ENCODE measurements at places on chromosomes 7 and 10.

DNA sequence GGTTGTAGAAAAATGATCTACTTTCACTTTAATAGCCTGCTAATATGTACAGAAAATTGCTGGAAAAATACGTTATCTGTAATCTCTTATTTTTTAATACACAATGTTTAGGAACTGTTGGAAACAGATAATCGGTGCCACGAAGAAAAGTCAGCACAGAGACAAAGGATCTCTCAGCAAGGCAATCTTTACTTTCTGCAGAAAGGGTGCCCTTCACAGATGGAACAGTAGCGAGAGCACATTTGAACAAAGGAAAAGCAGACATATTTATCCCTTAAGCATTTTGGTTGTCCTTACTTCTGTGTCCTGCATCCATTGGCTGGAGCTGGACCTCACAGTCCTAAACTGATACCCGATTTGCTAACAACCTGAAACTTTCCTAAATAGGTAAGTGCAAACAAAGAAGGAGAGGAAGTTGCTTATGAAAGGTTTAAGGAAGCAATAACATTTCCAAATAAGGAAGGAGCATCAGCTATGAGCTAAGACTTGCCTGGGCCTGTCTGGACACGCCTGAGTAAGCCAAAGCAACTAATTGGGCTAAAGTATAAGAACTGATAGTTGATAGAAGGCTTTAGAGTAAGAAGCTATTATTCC is 640.0 kb downstream of the SH2D4B start:
- no peak for DNase-seq

- DNase-seq: no peak
These were observed 83.5 kb upstream of the CUX1 start for GRCh38 chr7:101733713-101734475.

DNA sequence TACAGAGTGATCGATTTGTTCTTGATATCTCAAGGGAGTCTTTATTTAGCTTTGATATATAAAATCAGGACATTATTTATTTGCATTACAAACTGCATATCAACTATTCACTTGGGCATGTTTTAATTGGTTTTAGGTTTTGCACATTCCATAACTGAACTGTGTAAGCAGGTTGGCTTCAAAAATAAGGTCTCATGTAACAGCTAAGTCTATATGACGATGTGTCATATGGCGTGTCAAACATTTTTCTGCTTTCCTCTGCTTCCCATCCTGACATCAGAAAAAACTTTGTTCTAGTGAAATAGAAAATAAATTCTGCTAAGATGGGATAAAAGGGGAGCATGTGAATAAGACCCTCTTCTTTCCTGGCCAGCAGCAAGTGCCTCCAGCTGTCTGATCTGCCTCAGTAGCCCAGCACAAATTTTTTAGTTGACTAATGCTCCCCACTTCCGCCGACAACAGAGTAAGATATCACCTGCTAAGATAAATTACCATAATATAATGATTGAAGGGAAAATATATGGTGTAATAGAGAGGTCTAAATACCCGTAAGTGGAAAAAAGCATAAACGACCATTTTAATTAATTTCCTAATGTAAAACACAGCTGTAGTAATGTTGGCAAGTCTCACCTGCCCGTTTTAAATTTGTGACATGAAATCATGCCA is 180.5 kb downstream of the TAX1BP1 start:
- DNase-seq: no peak

DNA sequence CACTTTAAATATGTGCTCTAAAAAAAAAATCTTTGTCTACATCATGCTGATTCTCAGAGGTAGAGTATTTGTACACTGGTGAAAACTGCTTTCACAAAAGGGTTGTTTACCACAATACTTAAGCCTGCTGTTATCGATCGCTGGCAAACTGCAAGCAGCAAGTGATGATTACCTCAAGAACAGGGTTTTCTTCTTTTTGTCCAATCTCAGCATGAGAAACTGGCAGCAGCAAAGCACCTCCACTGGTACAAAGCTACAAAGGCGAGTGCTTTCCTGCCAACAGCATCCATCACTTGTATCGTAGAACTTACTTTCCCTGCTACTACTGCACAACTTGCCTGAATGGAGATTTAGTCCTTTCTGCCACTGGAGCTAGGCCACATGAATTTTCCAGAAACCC is 276.5 kb downstream of the DGKB start:
- DNase-seq: no peak

DNA sequence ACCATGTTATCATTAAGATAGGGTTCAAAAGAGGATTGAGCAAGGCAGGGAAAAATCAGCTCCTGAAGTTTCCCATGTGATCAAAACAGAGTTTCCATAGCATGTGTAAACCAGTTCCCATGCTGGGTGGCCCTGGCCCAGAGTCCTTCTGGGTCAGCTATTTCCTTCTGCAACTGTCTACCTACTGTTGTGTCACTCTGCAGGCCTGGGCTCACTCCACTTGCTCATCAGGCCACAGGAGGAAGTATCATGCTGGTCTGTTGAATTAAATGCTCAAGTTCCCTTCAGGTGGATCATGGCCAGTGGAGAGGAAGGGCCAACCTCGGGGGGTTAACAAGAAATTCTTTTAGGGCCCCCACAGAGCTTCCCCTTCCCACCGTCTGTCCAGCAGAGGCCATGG is 104.7 kb downstream of the GFRA1 start:
- DNase-seq: no peak

DNA sequence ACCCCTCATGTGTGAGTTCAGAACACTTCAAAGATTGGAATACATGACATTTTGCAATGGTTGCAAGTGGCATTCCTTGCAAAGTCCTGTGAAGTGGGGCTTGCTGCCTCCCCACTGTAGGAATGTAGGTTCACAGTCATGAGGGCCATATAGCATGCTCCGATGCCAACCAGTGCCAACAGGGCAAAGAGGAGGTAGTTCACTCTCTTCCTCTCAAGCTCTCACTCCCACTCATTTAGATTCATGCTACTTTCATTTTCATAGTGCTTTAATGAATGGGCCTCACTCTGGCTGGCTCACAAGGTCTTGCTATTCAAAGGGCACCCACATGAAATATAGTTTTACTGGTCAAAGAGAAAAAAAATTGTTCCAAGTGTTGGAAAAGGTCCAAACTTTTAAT is 169.9 kb upstream of the AOAH start:
- no peak for DNase-seq

DNA sequence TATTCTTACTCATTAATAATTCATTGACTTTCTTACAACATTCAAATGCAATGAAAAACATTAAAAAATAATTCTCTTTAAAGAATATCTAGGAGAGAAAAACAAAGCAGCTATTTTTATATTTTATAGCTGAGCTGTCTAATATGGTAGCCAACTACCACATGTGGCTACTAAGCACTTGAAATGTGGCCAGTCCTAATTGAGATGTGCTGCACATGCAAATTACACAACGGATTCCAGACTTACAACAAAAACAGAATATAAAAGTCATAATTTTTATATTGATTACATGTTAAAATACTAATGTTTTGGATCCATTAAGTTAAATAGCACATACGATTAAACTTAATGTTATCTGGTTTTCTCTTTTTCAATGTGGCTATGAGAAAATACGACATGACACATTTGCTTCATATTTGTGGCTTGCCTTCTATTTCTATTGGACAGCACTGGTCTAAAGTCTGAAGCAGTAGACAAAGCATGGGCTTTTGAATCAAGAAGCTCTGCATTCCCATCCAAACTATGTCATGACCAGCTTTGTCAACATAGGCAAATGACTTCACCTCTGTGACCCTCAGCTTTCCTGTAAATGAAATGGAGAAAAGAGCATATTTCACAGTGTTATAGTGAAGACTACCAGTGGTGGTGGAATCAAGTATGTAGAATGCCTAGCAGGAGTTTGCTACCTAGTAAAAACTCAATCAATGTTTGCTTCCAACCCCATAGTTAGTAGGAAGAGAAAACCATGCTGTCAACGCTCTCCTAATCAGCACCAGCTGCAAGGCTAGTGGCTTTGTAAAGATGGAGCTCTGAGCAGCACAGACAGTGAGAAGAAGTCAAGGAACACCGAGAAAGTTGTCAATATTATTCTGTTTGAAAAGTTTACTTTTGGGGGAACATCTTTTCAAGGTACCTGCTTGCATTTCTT is 37.1 kb upstream of the GDF10 start:
- no peak for DNase-seq

- no peak for DNase-seq
These were observed 26.2 kb downstream of the VSTM4 start for GRCh38 chr10:49089152-49089551.

- no peak for DNase-seq
These were observed 51.3 kb downstream of the HIPK2 start for GRCh38 chr7:139726485-139726869.

DNA sequence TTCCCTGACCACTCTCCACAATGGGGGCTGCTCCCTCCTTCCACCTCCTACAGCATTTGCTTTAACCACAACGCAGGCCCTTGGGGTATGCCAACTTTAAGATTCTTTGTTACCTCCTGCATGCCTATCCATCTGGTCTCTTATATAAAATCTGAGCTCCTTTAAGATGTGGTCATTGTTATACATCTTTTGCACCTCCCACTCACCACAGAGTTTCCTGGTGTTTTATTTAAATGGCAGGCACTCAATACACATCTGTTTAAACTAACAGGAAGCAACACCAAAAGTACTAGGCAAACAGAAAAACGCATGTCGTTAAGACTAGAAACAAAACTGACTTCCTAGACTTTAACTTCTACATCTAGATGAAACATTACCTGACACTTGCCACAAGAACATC is 36.3 kb downstream of the SLC25A13 start:
- DNase-seq: no peak

GRCh38 chr10:77392851-77393250 is 244.8 kb downstream of the KCNMA1 start:
- peak; percentile 90 for DNase-seq

DNA sequence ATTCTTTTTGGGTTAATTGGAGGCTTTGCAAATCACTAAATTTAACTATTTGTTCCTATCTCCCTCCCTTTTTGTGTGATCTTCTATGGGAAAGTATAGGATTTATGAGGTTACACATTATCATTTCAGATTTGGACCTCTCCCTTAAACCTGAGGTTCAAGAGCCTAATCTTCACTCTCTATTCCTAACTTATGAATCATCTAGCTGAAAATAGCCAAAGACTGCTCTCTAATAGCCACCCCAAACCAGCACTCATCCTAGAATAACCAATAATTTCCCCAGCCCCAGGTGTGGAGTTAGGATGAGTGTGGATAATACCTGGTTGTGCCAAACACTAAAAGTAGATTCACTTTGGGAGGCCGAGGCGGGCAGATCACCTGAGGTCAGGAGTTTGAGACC is 499.2 kb downstream of the GFRA1 start:
- DNase-seq: no peak

- no peak for DNase-seq
These were observed 382.5 kb upstream of the SORCS1 start for GRCh38 chr10:107546986-107547385.

GRCh38 chr10:114030140-114030539 is 13.5 kb upstream of the ADRB1 start:
- DNase-seq: no peak

DNA sequence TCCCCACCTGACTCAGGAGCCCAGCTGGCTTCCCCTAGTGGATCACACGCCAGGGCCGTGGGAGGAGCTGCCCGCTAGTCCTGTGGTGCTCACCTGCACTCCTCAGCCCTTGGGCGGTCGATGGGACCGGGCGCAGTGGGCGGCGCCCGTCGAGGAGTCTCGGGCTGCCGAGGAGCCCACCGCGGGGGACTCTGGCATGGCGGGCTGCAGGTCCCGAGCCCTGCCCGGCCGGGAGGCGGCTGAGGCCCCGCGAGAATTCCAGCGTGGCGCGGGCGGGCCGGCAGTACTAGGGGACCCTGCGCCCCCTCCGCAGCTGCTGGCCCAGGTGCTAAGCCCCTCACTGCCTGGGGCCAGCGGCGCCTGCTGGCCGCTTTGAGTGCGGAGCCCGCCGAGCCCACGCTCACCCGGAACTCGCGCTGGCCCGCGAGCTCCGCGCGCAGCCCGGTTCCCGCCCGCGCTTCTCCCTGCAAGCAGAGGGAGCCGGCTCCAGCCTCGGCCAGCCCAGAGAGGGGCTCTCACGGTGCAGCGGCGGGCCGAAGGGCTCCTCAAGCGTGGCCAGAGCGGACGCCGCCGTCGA is 367.9 kb downstream of the TYW1 start:
- no peak for DNase-seq

GRCh38 chr7:7122701-7123281 is 59.6 kb upstream of the C1GALT1 start:
- DNase-seq: no peak

DNA sequence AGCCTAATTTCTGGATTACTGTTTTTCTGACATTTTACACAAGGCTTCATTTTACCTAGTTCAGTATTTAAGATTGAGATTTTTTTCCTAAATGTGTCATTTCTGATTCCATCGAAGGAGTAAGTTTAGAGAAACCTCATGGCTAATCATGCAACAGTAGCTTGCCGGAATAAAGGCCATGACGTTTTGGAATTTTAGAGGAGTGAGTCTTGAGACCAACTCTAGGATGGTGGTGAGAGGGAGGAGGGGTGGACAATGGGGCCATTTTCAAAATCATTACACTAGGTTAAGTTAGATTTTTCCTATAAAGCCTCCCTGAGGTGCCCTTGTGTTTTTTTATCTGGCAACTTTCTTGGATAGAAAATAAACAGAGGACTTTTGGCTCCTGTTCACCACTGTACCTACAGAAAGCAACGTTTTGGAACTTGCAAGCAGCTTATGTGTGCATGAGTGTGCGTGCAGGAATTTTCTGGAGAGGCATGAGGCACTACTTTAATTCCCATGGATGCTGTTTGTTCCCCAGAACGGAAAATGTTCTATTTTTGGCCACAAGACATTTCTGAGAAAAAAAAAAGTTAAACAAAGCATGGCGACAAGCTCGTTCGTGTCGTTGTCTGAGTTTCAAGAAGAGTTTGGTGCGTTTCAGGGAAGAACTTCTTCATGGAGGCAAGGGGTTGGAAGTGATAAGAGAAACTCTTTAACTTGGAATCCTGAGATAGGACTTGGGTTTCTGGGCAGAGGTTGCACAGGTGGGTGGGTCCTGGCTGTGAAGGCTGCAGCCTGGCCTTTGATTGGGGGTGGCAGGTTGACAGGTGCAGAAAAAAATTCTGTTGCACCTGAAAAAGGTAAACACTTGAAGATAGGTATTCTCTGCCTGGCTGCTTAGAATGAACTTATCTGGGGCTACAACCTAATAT is 178.1 kb downstream of the PTEN start:
- no peak for DNase-seq

DNA sequence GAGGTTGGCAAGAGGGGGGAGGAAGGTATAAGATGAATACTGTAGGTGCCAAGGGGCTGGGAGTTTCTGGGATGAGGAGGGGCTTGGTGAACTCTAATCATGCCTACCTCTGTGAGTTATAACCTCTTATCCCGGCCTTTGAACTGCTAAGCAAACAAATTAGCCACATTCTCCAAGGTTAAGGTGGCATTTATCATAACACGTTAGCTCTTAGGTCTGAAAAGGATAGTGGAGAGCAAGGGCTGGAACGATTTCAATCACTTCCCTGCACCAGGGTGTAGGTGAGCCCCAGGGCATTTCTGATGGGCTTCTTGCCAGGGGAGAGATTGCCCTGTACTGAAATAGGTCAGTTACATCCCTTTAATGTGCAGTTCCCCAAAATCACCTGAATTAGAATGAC is 28.6 kb upstream of the DMBT1 start:
- DNase-seq: no peak

GRCh38 chr10:17880601-17881000 is 71.1 kb upstream of the SLC39A12 start:
- no peak for DNase-seq
